ENCODE measurements at places on chromosomes 2 and 18.
A peak's percentile ranks its signal among the peaks of the same experiment; 100 is the strongest.

DNA sequence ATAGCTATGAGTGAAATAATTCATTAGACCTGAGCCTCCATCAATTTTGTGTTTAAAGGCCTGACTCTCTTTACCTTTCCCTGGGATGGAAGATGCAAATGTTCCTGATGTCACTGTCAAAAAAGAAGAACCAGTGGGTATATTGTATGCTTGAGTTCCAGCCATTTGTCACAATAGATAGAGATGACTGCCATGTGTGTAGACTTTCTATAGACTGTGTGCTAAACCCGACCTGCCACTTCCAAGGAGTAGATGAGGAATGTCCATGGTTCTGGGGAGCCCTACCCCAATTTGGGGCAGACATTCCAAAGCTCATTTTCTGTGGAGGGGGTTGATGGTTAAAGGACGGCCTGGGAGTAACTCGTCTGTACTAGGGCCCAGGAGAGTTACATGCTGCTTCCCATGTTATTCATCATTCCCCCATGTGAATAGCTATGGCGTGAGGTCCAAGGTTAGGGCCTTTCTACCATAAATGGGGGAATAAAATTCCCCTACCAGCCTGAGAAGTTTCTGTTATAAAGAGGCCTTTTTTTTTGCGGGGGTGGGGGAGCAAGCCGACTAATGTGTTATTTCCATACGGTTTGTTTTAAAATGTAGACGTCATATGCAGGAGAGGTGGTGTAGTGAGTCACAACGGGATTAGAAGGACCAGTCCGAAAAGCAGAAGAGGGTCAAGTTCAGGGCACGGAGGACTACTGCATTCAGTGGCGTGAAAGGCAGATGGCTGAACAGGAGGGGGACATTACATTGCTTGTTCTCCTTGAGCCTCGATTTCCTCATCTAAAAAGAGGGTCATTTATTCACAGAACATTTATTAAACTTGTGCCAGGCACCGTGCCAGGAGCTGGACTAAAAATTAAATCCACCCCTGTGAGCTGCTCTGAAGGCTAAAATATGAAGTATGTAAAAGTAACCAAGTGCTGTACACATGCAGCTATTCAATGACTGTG is 24.0 kb downstream of the IL1B start:
- no peak for DNase-seq

DNA sequence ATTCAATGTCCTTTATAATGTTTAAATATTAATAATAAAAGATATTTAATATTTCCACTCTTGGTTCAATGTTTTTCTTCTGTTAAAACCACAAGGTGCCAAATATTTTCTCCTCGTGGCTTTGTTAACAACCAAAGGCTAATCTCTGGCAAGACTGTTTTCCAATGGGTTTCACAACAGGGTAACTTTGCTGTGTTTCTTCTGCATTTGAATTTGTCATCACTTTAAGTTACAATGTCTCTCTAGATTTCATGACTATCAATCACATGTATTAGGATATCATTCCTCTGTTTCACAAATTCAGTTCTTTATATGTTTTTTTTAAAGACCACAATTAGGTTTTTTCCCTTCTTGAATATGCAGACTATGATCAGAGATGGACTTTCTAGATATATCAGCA is 469.8 kb upstream of the ACVR2A start:
- DNase-seq, result no peak

- DNase-seq, result no peak
These were observed 57.3 kb downstream of the CCDC74A start for GRCh38 chr2:131584940-131585339.

GRCh38 chr2:218393750-218394290 is 5.8 kb upstream of the CTDSP1 start:
- peak; percentile 50 for DNase-seq

DNA sequence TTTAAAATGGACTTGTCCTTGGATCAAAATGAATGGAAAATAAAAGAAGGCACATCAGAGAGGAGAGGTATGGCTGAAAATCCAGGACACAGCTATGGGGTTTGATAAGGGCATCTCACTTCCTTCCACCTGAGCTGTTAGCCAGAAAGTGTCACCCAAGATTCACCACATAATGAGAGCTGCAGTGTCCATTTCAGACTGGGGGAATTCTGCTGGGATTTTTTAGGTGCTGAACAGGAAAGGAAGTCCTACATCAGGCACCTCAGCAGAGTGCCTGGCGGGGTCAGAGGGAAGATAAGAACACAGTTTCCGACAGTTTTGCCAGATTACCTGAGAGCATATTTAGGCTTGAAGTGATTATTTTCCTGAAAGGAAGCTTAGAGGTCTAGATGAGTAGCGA is 187.6 kb upstream of the HNMT start:
- no peak for DNase-seq

- no peak for DNase-seq
These were observed 77.4 kb downstream of the MAPRE2 start for GRCh38 chr18:35118641-35119040.

- DNase-seq, result no peak
These were observed 135.0 kb downstream of the HDAC4 start for GRCh38 chr2:239265681-239266433.

- DNase-seq, result no peak
These were observed 145.6 kb downstream of the PDE1A start for GRCh38 chr2:182281276-182281675.

DNA sequence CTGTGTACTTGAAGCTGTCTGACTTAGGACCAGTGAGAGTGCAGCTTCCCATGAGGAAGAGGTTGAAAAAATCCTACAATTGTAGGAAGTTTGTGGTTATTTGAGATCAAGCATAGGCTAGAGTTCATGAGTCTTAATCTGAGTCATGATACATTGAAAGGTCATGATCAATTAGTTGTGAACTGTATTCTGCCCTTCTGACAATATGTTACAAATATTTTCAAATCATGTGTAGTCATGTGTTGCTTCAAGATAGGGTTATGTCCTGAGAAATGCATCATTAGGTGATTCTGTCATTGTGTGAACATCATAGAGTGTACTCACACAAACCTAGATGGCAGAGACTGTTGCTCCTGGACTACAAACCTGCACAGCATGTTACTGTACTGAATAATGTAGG is 68.4 kb upstream of the MFF start:
- no peak for DNase-seq

Measured in CD4-positive, alpha-beta T cell treated with Interleukin-12 subunit alpha and Interleukin-12 subunit beta, for 1 hour (primary cell).